GM12891 (cell line): ENCODE measurements at places on chromosomes 12 and 14.

DNA sequence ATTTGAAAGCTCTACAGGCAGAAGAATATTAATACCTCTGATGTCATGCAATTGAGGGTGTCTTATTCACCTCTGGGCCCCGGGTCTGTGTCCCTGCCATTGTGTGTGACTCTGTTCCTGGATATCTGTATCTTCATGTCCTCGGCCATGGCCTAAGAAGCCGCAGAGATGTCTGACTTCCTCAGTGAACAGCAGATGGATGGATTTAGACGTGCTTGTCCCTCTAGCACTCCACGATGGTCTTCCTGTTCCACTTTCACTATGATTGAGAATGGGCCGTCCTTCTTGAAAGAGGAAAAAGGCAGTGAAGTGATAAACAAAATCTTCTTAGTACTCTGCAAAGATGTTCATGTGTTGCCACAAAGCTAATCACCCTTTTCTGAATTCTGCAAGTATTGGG, 217.4 kb downstream of the SLC41A2 start:
- no peak for DNase-seq

DNA sequence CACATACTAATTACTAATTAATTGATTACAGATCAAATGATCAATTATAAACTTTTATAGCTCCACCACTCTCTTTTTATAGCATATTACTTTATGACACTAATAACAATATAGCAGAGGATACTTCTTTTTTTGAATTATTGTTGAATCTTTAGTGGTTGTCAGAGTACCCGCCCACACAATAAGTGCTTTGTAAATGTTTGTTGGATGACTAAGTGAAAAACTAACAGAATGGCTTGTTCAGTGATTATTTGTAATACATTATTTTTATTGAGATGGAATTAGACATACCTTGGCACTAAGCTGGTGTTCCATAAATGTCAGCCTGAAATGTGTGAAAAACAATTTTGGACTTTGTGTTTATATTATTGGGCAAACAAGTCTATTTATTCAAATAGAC, 670.5 kb upstream of the ATXN7L3B start:
- DNase-seq = no peak

- no peak for DNase-seq
These were observed 2.5 kb downstream of the PACS2 start for GRCh38 chr14:105316968-105317510.

- DNase-seq = no peak
These were observed 19.9 kb upstream of the COCH start for GRCh38 chr14:30854492-30854891.

DNA sequence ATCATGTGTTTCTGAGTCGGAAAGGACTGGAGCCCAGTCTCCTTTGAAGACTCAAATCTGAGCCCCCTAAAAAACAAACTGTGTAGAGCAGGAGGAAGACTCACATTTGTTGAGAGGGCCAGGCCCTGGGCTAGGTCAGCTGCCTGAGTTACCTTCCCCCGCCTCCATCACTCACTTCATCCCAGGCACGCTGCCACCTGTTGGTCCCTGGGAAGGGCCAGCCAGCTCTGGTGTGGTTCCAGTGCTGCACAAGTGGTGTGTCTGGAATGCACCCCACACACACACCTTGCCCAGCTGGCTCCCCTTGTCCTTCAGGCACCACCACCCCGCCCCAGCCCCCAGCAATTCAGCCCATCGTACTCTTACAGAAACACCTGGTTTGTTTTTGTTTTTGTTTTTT, 9.0 kb downstream of the MVK start:
- DNase-seq = no peak

DNA sequence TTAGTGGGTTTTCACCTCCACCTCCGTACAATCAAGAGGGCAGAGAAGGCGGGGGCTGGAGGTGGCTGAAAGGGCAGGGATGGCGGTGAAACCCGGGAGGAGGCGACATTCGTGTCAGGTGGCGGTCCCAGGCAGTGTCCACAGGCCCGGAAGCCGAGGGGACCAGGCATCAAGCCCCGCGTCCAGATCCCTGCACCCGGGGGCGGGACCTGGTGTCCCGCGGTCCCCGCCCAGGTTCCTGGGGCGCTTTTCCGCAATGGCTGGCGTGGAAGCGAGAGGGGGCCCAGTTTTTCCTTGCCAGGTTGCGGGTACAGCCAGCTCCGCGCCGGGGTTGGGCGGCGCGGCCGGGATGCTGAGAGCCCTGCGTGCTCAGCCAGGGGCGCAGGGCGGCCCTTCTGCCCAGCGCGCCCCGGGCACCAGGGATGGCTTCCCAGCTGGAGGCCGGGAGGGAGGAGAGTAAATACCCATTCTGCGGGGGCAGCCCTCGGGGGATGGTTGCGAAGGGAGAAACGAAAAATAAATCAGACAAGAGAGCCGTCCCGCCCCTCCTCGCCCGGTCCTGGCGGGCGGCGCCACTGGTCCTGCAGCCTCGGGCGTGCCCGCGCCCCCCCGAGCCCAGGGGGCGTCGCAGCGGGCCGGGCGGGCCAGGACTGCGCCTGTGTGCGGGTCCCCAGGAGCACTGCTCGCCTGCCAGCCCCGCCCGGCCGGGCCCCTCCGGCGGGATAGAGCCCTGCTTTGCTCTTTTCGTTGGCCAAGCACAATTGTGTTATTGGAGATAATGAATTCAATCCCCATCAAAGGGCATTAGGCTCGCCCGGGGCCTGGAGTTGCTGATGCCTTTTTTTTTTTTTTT, 11.5 kb downstream of the FOXA1 start:
- no peak for DNase-seq

DNA sequence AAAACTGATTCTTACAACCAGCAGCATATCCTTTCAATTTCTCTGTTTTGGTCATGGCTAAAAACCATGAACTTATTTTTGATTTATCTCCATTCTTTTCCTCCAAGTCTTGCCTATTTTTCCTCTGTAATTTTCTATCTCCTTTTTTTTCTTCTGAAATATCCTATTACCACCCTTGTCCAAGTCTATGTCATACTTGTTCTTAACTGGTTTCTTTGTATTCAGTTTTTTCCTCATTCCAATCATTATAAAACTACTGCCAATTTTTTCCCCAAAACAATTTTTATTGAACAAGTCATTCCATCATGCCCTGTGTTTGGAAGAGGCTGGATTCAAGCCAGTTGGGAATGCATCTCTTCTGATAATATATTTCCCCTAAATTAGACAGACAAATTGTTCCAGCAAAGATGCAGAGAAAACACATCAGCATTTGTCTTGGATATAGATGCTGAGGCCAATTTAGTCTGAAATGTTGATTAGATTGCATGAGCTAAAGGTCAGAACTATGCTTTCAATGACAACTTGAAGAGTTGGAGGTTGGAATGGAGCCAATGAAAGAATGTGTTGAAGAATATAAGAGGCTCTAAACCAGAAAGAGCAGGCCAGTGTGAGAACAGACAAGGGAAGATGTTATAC, 30.7 kb downstream of the OTOGL start:
- DNase-seq = no peak

DNA sequence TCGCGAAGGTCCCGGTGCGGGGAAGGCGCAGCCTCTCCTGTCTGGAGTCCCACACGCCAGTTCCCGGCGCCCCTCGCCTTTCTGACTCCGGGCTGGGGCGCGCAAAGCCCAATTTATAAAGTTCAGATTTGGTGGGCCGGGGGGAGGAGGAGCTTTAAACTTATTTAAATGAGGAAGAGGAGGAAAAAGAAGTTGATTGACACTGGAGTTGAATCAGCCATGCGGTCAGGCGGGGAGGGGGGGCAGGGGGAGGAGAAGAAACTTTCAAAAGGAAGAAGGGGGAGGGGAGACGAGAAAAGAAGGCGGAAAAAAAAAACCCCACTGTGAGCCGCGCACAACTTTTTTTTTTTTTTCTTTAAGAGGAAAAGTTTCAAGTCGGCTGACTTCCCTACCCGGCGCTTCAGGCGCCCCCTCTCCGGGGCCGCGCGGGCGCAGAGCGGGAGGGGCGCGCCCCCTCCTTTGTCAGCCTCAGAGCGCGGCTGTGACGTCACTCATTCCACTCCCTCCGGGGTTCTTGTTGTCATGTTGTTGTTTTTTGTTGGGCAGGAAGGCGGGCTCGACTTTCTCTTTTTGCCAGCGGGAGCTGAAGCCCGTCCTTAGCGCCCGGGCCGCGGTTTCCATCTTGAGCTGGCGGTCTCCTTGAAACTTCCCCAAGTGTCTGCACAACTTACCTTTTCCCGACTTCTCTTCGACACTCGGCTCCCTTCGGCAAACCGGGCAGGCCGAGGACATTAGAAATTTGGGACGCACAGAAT, at the start of gene ZFP36L1:
ZFP36L1 (minus strand) TSS at position 89 of the 755 bp plus-strand sequence. CDS start 129 bp downstream, outside the sequence.
- DNase-seq = peak; percentile 58

DNA sequence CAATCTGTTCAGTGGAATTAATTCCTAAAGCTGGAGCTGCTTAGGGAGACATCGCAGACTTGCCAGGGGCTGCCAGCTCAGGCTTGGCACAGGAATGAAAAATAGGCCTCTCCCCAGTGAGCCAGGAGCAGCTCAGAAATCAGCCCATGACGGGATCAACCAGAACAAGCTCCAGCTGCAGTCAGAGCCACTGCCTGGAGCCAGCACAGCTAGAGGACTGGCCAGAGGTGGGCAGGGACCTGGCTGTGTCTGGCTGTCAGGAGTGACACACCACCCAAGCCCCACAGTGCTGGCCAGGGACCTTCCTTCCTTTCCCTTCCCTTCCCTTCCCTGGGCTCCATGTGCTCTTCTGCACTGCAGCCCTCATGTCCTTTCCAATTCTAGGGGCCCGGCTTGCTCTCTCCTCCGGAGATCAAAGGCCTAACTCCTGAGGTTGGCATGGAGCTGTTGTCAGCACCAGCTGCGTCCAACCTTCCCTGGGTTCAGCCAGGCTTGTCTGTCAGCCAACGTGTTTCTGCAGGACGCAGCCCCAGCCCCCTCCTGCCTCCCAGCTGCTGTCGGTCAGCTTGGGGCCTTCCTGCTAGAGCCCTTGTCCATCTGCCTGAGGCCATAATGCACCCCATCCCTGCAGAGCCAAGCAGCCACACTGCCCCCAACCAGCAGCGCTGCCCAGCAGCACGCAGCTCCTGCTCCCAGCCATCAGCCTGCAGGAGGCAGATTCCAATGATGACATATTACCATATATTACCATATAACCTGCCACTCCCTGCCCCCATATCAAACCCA, 149.3 kb downstream of the CALM1 start:
- no peak for DNase-seq

- DNase-seq = no peak
These were observed 57.1 kb downstream of the SPTLC2 start for GRCh38 chr14:77559381-77559780.

- DNase-seq = no peak
These were observed 33.9 kb downstream of the SPX start for GRCh38 chr12:21559855-21560569.

GRCh38 chr14:95217391-95217900, 60.1 kb upstream of the DICER1 start:
- no peak for DNase-seq

DNA sequence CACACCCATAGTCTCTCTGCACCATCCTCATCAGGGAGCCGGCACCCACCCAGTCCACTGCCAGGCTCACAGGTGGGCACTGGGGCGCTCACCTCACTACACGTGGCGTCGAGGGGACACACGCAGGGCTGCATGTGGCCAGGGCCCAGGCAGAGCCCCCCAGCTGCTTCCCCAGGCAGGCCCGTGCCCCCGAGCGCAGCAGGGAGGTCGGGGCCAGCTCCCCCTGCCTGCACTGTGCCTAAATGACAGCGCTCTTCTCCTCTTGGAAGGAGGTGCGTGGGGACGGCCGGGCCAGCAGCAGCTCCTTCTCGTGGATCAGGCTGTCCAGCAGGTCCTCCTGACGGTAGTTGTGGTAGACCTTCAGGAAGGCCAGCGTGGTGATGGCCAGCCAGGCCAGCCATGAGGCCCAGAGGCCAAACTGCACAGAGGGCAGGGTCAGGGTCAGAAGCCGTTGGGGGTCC, 11.3 kb downstream of the TMEM179 start:
- DNase-seq = no peak

DNA sequence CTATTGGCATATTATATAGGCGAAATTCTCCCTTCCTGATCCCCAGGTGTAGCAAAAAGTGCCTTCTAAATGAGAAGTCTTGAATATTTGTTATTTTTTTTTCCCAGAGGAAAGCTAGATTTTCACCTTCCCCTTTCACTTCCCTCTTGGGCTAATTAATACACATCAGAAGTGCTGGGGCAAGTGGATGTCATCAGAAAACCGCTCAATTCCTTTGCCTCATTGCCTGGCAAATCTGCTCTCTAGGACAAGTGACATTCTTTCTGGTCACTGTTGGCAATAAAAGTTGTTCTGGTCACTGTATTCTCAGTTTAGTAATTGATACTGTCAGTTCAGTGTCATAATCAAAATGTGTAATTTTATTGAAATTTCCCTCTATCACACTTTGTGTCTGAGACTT, 174.5 kb downstream of the ETNK1 start:
- DNase-seq = no peak

GRCh38 chr14:75204116-75204515, 27.7 kb upstream of the TMED10 start:
- no peak for DNase-seq

DNA sequence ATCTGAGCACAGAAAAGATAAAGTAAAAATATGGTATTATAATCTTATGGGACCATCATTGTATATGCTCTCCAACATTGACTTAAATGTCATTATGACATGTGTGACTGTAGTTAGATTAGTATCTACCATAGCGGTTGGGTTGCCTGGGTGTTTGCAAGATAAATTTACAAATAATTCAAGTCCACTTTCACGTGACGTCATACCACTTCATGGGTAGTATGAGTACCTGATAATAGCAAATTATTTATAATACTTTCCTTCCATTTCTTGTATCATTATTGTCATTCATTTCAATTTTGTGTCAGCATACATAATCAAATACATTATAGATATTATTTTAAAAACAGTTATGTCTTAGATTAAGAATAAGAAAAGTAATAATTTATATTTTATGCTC, 20.2 kb downstream of the SLCO1B1 start:
- DNase-seq = no peak

- no peak for DNase-seq
These were observed 481.1 kb downstream of the PCNX1 start for GRCh38 chr14:71388336-71388735.

GRCh38 chr12:121189131-121189530, 20.8 kb upstream of the P2RX4 start:
- no peak for DNase-seq

DNA sequence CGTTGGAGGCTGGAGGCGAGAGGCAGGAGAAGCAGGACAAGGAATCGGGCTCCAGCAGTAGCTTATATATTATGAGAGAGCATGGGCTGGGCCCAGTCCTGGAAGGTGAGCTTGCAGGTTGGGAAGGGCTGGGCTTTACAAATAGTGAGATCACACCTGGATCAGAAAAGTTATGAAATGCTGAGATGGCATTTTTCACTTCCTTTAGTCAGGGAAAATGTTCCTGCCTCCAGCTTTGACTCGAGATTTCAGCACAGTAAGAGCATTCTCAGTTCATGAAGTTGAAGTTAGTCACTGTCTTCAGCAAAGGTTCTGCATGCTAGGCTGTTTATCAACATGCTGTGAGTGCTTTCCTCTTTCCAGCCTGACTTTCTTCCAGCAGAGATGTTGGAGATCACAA, at the start of gene KRT6C:
KRT6C (minus strand) TSS at position 38 of the 400 bp plus-strand sequence. CDS start 68 bp downstream, outside the sequence.
- DNase-seq = no peak

GRCh38 chr12:19744705-19745218, 305.5 kb downstream of the AEBP2 start:
- no peak for DNase-seq

- no peak for DNase-seq
These were observed 383.2 kb upstream of the FLRT2 start for GRCh38 chr14:85146779-85147178.

- DNase-seq = no peak
These were observed at the start of gene SYT10 for GRCh38 chr12:33439587-33440011. Gene SYT10, minus strand, starts transcription at chr12:33439819. Its CDS starts 297 bp downstream, at chr12:33439522.
